Activated CD4-positive, alpha-beta T cell treated with anti-CD3 and anti-CD28 coated beads, Interleukin-2, amount 50 U/mL, for 48 hours (primary cell): ENCODE measurements at places on chromosomes 11 and 22.

GRCh38 chr11:43589601-43590250 is 90.8 kb upstream of the HSD17B12 start:
- DNase-seq: no peak

- DNase-seq: no peak
These were observed 146.2 kb downstream of the RBFOX2 start for GRCh38 chr22:35882211-35883030.

DNA sequence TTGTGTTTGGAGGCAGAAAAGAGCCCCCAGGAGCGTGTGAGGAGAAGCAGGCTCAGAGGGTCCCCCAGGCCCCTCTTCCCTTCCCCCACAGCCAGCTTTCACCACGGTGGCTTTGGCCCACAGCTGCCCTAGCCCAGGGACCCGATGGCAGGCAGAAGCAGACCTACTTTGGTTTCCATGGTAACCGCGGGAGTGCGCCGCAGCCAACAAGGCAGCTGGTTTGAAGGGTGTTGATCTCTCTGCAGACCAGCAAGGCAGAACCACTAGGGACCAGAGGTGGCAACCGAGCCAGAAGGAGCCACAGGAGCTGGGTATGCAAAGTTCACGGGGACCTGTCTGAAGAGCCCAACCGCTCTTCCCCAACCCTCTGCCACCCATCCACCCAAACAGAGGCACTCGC is 69.4 kb downstream of the BUD13 start:
- DNase-seq: no peak

DNA sequence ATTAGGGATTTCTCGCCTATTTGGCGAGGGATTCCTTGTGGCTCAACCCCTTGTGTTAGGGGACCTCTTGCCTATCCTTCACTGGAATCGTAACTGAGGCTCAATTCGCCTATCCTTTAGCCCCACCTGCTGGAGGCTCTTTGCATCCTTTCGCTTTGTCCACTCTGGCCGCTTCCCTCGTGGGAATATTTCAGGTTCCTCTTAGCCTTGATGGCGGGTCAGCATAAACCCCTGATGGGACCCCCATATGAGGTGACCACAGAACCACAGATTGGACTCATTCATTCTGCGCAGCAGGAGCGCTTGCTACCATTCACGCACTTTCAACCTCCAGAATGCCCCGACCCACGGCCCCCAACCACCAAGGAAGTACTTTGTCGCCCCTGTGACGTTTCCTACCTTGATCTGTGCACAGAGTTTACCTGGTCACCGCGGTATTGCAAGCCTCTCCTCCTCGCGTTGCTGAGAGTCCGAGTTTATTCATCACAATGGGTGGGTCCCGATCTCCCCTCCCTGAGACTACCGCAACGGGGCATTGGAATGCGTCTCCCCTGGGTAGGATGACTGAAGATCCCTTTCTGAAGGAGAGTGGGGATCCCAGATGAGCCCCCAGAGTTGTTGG is at the start of gene OR52N2:
OR52N2 (plus strand) TSS at position 425 of the 622 bp plus-strand sequence. CDS start 11,412 bp downstream, outside the sequence.
- DNase-seq: peak; percentile 79

DNA sequence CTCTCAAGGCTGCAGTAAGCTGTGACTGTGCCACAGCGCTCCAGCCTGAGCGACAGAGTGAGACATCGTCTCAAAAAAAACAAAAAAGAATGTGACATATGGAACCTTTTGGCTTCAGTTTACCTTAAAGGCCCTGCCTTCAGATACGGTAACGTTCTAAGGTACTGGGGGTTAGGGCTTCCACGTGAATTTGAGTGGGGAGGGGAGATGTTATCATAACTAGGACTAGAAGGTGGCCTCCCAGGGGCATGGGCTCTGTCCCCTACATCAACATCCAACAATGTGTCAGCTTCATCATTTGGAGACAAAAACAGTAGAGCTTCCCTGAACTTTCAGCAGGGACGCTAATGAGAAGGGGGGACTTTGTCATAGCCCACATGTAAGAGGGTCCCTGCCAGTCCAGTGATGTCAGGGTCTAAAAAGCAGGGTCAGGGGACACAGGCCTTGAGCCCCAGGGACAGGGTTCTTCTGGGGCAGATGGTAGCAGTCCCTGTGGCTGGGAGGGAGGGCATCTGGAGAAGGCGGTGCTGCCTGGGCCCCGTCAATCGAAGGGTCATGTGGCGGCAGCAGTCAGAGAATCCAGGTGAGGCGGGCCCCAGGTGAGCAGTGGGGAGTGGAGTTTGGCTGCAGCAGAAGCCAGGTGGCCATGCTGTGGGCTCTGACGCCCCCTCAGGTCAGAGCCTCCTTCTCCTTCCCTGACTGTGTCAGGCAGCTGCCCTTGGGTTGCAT is 79.8 kb downstream of the BCR start:
- no peak for DNase-seq

- peak; percentile 15 for DNase-seq
These were observed 19.1 kb upstream of the OOSP1 start for GRCh38 chr11:59918987-59919589.

DNA sequence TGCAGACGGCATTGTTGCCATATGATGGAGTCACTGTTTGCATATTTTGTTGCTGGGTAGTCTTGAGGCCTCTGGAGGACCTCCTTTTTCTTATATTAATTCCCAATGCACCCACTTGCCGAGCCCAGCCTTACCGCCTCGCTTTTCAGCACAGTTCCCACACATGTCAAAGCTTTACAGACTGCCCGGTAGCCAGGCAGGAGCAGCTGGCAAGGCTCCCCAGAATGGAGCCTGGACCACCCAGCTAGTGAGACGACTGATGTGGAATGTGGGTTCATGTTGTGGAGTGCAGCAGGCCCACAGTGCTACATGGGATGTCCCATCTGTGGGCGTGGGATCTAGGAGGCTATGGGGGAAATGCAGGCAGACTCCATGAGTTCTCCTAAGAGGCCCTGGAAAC is 99.4 kb upstream of the MTMR2 start:
- no peak for DNase-seq

DNA sequence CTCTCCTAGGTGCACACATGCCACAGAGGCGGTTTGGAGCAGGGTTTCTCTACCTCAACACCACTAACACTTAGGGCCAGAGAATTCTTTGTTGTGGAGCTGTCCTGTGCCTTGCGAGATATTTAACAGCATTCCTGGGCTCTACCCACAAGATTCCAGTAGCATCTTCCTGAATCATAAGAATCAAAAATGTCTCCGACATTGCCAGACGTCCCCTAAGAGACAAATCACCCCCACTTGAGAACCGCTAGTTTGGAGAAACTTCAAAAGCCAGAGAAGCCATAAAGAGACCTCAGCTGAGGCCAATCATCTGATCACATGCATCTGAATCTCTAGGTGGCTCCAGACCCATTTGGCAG is 16.1 kb downstream of the MFNG start:
- DNase-seq: no peak

- DNase-seq: no peak
These were observed 145.9 kb upstream of the PITPNB start for GRCh38 chr22:28064920-28065319.

- no peak for DNase-seq
These were observed 8.4 kb downstream of the AQP11 start for GRCh38 chr11:77598195-77598594.
